ENCODE measurements at places on chromosomes 3 and 15.

- DNase-seq: no peak
Measured at GRCh38 chr3:74562558-74563269, 51.7 kb downstream of the CNTN3 start.

DNA sequence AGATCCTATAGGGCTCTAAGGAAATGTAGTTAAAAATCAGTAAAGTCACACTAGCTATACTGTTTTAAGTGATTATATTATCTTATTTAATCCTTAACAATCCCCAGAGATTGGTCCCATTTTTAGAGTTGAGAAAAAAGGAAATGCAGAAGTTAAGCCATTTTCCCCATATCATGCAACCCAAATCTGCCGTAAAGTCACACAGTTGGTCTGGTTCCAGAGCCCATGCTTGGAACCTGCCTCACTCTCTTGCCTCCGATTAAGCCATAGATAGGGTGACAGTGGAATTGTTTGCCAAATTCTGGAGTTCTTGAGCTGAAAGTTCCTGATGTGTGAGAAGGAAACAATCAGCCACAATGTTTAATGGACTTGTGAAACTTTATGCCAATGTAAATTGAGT, 2.3 kb upstream of the P2RY13 start:
- DNase-seq: no peak

DNA sequence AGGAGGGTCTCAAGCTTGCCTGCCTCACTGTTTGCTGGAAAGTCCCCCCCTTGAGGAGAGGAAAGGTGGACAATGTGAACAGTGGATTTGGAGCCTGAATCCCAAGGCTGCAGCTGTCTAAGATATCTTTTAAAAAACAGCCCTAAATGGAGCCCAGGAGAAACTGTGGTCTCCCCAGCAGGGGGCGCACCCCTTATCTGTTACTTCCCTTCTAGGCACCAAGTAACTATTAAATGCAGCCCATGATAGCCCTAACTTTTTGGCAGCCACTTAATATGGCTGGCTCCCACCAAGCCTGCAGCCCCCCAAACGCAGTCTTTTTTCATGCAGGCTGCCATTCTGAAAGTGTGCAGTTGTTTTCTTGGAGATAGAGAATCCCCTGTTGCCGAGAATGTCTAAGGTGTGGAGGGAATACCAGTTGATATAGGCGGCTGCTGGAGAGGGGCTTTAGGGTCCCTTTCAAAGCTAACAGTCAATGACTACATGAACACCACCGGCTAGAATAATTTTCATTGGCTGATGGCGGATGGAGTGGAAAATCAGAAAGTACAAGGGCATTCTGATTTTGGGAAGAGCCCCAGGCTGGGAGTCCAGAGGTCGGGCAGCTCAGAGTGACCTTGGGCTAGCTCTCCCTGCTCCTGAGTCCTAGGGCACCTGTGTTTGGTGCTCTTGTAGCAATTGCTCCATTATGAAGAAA, 1.3 kb downstream of the RHCG start:
- peak; percentile 43 for DNase-seq

GRCh38 chr3:3802046-3802445, 2.8 kb downstream of the LRRN1 start:
- DNase-seq: no peak

DNA sequence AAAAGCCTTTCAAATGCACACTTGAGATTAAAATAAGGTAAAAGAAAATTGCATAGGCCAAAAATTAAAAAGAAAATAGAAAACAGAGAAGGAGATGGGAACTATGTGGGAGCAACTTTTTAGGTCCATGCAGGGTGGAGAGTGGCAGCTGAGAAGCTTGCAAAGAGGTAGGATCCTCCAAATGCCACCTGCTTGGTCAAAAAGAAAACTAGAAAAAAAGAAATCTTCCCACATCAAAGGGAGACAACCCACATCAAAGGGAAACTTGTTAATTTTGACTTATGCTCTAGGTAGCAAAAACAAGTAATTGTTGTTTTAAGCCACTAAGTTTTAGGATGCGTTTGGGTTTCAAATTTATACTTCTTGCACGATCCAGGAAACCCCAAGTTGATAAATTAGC, 342.9 kb downstream of the IL20RB start:
- DNase-seq: no peak

DNA sequence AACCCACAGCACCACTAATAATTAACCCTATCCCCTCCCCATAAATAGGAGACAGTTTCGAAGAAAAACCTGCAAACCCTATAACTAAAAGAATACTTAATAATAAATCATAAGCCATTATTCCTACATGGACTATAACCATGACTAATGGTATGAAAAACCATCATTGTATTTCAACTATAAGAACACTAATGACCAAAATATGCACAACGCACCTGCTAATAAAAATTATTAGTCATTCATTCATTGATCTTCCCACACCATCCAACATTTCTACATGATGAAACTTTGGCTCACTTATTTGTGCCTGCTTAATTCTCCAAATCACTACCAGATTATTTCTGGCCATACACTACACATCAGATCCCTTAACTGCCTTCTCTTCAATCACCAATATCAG, 16.6 kb downstream of the AQP9 start:
- DNase-seq: no peak

DNA sequence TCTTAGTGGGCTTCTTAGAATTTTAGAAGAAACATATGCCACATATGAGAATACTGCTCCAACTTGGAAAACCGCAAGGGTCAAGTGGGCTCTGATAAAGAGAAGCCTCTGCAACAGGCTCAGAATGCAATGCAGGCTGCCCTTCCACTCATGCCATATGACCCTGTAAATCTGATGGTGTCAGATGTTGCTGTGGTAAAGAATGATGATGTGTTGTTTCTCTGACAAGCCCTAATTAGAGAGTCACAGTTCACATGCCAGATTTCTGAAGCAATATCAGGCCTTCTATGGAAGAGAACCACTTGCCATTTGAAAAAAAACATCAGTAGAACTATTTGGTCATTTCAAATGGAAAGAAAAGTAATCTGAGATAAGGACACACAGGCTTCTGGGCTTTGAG, 749.6 kb downstream of the AGBL1 start:
- no peak for DNase-seq

GRCh38 chr3:155619118-155619915, 125.6 kb downstream of the PLCH1 start:
- no peak for DNase-seq

DNA sequence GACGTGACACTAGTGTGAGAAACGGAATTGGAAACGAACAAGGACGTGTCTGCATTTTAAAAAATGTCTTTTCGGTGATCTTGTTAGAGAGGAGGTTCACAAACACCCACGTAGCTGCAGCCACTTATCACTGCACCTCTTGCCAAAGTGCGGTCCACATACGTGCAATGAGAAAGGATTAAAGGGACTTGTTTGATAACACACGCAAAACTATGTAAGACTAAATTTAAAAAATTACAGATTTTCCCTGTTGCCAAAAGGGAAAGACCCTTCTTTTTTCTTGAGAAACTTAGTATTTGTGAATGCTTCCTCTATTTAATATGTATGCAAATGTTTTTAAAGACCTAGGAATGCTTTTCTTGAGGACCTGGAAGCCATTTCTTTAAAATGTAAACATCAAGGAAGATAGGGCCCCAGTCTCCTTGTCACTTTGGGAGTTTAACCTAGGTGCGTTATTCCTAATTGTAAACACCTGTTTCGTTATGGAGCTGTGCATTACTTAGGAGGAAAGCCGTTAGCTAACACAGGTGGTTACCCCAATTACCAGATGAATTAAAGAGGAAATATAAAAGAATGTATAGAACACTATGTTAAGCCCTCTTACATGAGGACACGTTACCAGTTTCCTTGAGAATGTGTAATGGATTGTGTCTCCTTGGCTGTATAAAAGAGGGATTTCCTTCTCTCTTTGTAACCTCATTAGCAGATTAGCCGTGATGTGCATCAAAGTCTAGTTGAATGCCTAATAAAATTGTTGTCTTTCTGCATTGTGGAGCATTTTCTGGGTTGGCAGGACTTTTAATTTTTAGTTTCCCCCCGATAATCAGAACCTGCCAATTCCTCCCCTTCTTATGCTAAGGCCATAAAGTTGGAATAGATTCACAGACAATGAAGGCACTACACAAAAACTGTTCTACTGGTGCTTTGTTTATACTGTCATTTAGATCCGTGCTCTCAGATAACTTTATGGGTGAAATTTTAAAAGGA, 1.0 kb downstream of the LEKR1 start:
- no peak for DNase-seq

GRCh38 chr15:68206711-68207151, 1.6 kb upstream of the CALML4 start:
- DNase-seq: no peak

DNA sequence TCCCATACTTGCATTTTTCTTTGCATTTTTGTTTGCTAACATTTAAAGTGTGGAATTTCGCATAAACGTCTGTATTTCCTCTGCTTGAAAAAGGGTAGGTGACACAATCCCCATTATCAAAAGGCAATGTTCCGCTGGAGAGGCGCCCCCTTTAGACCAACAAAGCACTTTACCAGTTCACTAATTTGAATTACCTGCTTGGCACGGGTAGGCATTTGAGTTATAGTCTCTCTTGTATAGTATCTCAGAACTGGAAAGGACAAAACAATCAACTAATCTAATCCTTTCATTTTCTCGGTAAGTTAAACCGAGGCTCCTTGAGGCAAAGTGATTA, 775 bp upstream of the CCDC39 start:
- peak; percentile 16 for DNase-seq

DNA sequence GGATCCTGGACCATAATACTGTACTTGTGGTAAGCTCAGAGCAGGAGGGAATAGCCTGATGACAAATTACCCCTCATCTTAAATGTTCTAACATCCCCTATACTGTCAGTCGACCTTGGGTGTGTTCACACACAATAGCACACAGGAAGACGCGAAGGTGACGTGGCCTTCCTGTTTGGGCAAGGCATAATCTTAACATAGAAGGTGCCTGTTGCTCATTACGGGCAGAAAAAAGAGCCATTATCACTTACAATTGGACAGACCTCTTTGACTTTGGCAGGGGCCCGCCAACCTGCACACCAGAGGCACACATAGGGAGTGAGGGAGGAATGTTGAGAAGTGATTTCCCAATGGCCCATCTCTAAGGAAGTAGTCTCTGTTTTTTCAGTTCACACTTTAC, 144.2 kb downstream of the ANO10 start:
- peak; percentile 49 for DNase-seq

- peak; percentile 34 for DNase-seq
Measured at GRCh38 chr3:142888481-142889211, at the start of gene PCOLCE2. Gene PCOLCE2 (minus strand): TSS chr3:142889083. CDS start chr3:142888896, 187 bp downstream.

GRCh38 chr3:177058648-177059047, 138.6 kb downstream of the TBL1XR1 start:
- no peak for DNase-seq

- no peak for DNase-seq
Measured at GRCh38 chr15:41333026-41333562, 413 bp downstream of the NUSAP1 start.

GRCh38 chr15:85785887-85786780, 8.6 kb downstream of the KLHL25 start:
- DNase-seq: no peak

DNA sequence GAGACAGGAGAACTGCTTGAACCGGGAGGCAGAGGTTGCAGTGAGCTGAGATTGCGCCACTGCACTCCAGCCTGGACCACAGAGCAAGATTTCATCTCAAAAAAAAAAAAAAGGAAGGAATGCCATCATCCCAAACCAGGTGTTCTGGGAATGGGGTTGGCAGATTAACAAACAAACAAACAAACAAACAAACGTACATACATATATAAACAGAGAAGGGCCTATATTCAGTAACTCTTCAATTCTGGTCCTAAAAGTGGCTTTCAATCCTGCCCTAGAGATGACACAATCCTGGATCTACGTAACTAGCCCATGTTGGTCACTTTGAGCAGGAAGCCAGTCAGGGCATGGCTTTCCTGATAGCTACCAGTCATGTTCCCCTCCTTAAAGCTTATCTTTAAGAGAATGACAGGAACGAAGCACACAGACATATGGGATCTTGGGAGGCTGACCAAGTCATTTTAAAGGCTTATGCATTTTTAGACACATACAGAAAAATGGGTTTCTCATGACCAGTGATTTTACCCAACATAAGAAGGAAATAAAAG, 29.9 kb upstream of the RAB11A start:
- DNase-seq: no peak

DNA sequence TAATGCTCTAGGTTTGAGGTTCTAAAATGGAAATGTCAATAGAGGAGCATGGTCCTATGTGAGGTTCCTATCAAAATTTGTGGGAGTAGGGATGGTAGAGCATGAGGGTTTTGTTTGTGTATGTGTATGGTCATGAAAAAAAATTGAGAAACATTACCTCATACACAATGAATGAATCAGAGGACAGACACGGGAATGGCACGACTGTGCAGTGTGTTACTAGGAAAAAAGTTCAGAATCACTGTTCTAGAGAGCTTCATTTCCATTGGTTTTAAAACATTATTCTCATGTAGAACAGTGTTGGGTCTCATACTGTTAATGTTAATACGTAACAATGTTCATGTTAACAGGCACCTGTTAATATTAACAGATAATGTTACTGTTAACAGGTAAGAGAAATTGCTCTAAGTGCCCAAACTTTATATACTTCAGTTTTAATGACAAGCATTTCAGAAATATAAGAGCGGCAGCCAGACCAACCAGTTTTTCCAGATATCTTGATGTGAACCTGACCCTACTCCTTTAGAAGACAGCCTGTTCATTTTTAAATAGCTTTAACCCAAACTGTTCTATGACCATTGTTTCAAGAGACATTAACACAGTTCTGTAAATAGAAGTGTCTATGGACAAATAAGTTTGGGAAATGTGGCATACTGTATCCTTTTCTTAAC, 48.0 kb downstream of the SLC15A2 start:
- DNase-seq: no peak

- DNase-seq: no peak
Measured at GRCh38 chr15:81411051-81411450, 37.0 kb upstream of the TMC3 start.

- DNase-seq: no peak
Measured at GRCh38 chr15:61871926-61872522, 188.2 kb downstream of the VPS13C start.

- no peak for DNase-seq
Measured at GRCh38 chr15:25742776-25743547, 120.2 kb downstream of the ATP10A start.

DNA sequence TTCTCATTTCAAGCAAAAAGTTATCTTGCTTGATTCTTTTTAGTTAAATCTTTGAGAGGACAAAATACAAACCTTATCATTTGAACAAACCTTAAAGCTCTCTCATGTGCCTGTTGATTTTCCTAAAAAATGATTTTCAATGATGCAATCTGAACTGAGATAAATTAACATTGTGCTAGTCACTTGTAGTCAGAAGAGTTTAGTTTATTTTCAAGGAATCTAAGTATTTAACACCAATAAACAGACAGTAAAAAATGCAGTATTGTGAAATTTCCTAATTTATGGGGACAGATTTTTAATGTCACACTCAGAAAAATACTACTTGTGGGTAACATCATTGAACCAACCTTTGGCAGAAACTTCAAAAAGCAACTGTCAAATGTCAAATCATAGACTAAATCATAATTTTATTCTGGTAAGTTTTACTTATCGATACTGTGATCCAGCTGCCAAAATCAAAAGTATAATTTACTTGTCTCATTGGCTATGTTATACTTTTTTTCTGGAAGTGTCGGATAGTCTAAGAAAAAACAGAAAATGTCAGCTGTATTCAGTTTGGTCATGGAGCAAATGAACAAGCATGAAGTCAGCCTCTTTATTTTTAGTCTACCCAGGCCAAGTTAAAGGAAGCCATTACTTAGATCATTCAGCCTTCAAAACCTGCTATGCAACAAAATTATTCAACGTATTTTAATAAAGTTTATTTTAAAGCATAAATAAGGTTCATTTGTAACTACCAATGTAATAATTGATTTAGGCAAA, 52.4 kb upstream of the FNDC3B start:
- no peak for DNase-seq

- DNase-seq: no peak
Measured at GRCh38 chr3:36557708-36558421, 177.6 kb downstream of the STAC start.

GRCh38 chr3:19815805-19816204, 118.2 kb downstream of the EFHB start:
- no peak for DNase-seq
